ENCODE measurements at places on chromosomes 1 and 21. TPM values are rescaled to one million over a fixed set of nuclear protein-coding genes. Genes with fewer than 3 reads are reported as not detected.
A peak's percentile ranks its signal among the peaks of the same experiment; 100 is the strongest.

Gene KCNA3
- polyA plus RNA-seq, result 55.6 TPM

Gene MANEAL
- polyA plus RNA-seq, result 1.0 TPM

- no peak for DNase-seq
Observed at GRCh38 chr21:42171091-42172053, 47.6 kb upstream of the ABCG1 start.

DNA sequence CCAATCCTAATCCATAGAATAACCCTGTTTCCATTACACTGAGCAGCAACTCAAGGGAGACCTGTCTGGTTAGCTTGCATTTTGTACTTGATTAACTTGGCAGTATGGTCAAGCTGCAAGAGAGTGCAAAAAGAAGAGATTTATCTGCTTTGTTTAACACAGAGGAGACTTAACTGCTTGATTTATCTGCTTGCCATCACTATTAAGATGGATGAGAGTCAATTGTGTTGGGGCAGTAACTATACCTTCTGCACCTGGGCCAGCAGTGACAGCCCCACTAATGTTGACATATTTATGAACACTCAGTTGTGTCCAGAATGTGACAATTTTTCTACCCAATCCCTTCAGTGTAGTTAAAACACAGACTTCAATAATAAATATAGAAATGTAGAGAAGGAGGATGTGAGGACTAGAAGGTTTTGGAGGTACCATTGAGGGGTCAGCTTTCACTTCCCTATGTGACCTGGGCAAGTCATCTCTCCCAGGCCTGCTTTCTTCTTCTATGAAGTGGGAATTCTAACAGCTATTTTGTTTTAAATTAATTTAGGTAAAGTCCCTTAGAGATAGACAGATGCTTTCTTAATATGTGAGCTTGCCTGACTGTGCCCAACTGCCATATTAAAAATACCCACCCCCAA, 159.1 kb upstream of the KCNK2 start:
- DNase-seq, result no peak

Gene ACTL8
- polyA plus RNA-seq, result not detected

DNA sequence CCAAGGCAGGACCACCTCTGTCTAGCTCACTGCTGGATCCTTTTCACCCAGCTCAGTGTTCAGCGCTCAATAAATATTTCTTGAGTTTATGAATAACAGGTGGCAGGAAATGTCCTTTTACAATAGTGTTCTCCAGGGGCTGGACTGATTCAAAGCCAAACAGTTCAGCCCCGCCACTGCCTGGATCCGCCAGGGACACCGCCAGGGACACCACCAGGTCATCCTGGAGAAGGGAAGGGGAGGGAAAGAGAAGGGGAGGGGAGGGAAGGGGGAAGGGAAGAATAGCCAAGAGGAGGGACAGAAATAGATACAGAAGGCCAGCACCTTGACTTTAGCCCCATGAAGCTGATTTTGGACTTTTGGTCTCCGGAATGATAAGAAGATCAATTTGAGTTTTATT, 255.6 kb downstream of the GRIK3 start:
- DNase-seq, result no peak

DNA sequence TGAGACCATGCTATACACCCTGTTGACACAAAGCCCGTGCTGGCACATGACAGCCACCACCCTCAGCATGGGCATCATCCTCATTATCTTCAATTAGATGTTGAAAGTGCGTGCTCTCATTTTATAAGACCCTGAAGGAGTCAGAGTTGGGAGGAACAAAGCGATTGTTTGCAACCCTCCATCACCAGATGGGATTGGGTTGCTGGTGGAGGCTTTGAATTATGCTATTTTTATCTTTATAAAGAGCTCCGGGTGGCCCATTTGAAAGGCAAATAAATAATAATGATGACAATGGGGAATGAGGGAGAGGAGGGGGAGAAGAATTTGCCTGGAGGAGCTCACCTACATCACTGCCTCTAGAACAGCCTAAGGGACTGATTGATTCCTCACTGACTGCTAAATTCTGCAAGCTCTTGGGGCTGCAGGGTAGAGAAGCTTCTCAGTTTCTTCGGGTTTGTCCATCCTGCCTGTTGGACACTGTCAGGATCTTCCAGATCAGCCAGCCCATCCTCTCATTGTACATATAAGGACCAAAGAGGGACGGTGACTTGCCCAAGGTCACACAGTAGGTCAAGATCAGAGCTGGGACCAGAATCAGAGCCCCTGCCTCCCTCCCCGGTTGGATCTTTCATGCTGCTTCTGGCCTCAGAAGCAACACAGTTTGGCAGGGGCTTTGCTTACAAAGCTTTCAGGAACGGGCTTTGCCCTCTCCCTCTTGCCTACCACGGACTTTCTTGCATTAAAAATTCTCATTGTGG, 130.9 kb upstream of the ZBTB40 start:
- no peak for DNase-seq

DNA sequence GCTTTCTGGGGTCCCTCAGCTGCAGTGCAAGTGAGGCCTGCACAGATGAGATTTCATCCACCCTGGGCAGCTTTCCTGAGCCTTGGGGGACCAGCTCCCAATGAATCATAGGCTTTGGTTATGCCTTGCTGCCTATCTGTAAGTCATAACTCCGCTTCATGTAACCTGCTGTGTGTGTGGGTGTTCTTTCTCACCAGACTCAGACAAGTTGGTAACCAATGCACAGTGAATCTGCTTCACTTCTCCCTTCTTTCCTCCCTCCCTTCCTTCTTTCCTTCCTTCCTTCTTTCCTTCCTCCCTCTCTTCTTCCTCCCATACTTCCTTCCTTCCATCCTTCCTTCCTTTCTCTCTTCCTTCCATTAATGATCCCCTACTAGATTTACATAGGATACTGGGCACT, 34.4 kb upstream of the PSMB2 start:
- DNase-seq, result no peak

Gene KCNT2
- polyA plus RNA-seq, result not detected

Gene FCRL1
- 0.09 TPM for polyA plus RNA-seq

- DNase-seq, result no peak
Observed at GRCh38 chr1:246969621-246970020, 37.9 kb upstream of the AHCTF1 start.

Gene FMO3
- not detected for polyA plus RNA-seq

Gene PTPRF
- polyA plus RNA-seq, result not detected

- peak; percentile 77 for DNase-seq
Observed at GRCh38 chr1:234608911-234609690, 877 bp downstream of the IRF2BP2 start.

GRCh38 chr1:230866171-230867070, 1.9 kb downstream of the C1orf198 start:
- DNase-seq, result no peak

Gene AMY1B
- polyA plus RNA-seq, result not detected

- no peak for DNase-seq
Observed at GRCh38 chr1:77548285-77548684, 134.2 kb downstream of the ZZZ3 start.

GRCh38 chr21:46561445-46562090, 43.3 kb downstream of the S100B start:
- no peak for DNase-seq

GRCh38 chr1:100606438-100606837, 68.5 kb downstream of the GPR88 start:
- DNase-seq, result no peak

GRCh38 chr1:117971777-117972176, 42.2 kb downstream of the WDR3 start:
- DNase-seq, result no peak
